ENCODE measurements at places on chromosomes 3 and 15.

- no peak for DNase-seq
Observed at GRCh38 chr3:49133226-49133951, 539 bp upstream of the LAMB2 start.

- no peak for DNase-seq
Observed at GRCh38 chr3:24773798-24774197, 279.1 kb upstream of the THRB start.

DNA sequence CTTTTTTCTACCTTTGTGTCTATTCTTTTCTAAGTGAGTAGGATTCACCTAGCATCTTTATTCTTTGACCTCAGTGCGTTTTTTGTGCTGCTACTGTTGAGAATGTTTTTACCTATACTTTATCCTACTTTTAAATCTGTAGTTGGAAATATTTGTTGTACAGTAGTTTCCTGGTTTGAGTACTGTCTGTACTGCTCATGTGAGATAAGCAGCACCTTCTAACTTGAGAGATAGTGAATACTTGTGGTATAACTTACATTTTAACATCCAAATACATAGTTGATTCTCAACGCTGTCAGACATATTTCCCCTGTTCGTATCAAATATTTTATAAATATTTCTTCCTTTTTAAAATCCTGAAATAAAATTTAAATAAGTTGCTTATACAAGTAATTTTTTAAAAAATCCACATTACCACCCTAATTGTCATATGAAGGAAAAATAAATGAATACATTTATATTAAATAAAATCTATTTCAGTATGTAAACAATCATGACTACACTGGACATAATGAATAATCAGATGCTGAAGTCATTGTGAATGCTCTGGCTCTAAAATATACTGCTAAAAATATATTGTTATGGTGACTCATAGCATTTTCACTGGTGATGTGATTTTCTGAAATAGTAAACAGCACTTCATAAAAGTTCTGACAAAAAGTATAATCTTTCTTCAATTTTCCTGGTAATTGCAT lies 17.4 kb downstream of the ATP11B start:
- DNase-seq, result no peak

GRCh38 chr3:176931991-176932390 lies 265.3 kb downstream of the TBL1XR1 start:
- DNase-seq, result no peak

DNA sequence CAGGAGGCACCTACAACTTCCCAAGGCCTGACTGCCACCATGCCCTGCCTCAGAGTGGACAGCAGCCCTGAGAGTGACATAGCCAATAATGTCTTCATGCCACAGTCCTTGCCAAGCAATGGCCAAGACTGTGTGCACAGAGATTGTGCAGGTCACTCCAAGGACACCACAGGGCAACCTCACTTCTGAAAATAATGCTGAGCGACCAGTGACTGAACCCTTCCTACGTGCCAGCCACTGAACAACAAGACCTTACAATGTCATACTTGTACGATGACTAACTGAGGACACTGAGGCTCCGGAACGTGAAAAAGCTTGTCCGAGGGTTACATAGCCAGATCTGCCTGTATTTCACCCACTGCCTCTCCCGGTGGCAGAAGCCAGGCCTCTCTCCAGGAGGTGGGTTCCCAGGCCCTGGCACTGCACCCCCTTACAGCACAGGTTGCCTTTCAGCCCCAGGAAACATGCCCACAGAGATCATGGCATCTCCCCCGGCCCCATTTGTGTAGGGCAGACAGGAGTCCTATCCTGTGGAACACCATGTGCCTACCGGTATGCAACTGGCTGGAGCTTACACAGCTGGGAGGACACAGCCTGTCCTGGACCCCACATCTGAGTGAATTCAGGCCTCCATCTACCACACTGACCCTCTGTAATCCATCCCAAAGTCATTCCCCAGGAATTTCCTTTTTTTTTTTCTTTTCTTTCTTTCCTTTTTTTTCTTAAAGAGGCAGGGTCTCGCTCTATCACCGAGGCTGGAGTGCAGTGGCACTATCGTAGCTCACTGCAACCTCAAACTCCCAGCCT lies 72.3 kb downstream of the SLC12A8 start:
- no peak for DNase-seq

- DNase-seq, result no peak
Observed at GRCh38 chr15:28726102-28726501, 13.9 kb upstream of the GOLGA8M start.

GRCh38 chr15:42590619-42591237 lies 15.3 kb downstream of the STARD9 start:
- no peak for DNase-seq

DNA sequence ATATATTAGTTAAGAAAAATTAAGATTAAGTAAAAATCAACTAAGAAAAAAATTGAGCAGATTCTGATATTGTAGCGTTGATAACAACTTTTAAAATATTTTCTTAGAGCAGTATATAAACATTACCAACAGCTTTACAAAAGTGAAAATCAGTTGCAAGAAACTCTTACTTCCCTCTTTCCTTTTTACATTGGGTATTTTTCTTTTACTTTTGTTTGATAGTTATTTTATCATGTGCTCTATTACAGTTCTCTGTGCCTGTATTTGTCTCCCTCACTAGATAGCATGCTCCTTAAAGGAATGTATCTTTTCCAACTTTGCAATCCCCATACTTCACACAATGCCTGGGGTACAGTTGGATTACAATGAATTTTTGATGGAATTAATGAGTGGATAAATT lies 87.5 kb upstream of the P3H2 start:
- no peak for DNase-seq

- DNase-seq, result no peak
Observed at GRCh38 chr3:107430996-107431245, 53.7 kb downstream of the CCDC54 start.

- no peak for DNase-seq
Observed at GRCh38 chr15:65400760-65401610, 21.8 kb downstream of the IGDCC4 start.

DNA sequence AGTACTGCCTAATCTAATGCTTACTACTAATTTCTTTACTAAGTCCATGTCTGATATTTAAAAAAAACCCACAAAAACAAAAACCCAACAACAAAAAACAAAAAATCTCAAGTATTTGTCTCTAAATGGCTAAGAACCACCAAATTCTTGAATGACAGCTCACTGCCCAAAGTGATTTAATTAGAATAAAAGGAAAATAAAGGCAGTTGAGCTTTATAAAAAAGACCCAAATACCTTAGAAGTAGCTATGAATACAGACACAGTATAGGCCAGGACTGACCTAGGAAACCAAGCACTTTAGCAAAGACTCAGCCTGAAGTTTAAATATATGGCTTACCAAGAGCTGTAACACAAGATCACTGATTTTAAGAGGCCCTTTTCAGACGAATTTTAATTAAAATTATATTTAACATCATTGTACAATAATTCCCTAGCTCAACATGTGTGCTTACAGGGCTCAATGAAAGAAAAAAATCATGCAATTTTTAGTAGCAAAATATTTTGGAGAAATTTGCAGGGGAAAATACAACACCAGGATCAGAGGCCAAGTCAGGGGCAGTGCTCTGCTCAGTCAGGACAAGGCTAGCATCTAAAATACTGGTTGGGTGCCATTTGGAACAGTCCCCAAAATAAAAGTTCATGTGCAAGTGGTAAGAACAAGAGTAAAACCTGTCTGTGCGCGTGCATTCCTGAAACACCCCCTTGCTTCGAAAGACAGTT lies 24.8 kb downstream of the UQCC5 start:
- DNase-seq, result no peak

DNA sequence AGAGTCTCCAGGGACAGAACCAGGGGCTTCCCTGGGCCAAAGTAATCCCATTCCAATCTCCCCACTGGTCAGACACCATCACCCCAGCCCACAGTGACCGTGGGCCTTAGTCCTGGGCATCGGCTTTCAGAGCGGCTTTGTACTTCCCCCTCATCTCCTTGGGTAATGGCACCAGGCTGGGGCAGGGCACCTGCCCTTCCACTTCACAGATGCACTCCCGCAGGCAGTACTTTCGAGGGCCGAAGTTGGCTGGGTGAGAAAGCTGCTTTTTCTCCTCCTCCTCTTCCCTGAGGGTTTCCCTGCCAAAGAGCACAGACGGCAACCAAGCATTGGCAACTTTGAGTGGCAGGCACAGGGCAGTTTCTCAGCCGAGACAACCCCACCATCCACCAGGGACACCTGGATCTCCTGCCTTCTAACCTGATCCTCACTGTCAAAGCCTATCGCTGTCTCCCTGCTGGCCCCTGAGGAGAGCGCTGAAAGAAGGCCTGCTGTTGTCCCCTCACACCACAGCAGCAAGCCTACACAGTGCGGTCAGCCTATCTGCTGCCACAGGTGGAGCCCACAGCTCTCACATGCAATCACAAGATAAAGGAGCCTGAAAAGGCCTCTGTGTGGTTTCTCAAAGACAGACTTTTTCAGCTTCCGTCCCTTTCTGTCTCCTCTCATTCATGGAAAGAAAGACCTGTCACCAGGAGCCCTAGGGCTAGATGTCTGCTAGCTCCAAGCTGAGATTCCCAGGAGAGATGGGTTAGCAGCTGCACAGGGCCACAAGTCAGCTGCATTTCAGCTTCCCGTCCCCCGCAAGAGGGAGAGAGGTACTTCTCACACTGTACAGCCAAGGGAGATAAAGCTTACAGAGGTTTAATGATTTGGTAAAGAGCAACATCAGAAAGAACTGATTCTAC lies 12.5 kb downstream of the MRPS25 start:
- no peak for DNase-seq

DNA sequence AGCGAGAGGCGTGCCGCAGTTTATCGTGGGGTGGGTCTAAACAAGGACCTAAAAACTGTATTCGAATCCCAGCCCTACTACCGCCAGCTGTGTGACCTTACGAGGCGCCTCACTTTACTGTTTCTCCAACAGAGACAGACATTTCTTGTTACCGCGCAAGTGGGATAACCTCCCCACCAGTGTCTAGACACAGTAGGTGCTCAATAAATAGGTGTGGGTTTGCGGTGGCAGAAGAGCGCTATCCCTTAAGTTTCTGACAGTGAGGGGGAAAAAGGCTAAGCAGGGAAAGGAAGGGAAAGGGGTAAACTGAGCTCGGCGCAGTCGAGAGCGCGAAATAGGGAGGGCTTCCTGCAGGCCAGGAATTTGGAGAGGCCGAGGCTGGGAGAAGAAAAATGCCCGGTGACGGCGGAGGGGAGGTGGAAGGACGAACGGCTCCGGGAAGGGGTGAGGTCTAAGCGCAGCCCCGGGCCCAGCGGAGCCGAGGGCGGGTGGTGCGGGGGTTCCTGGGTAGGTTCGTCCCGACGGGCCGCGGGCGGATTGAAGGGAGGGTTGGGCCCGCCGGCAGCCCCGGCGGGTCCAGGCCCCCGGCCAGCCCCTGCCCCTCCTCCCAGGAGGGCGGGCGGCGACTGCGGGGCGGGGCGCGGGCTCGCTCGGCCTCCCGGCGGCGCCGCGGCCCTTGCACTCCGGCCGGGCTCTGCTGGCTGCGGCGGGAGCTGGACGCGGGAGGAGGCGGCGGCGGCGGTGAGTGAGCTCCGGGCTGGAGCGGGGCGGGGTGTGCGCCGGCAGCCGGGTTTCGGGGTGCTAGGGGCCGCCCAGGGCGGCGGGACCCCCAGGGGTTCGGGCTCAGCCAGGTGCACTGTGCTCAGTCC lies at the start of gene CGNL1:
CGNL1 (plus strand) TSS at position 679 of the 869 bp plus-strand sequence. CDS start 61,495 bp downstream, outside the sequence.
- DNase-seq, result no peak

GRCh38 chr3:45915518-45916231 lies 27.6 kb upstream of the CXCR6 start:
- peak; percentile 84 for DNase-seq

GRCh38 chr3:107629566-107629965 lies 106.8 kb downstream of the BBX start:
- DNase-seq, result no peak

- no peak for DNase-seq
Observed at GRCh38 chr3:32821686-32822296, 4.0 kb downstream of the TRIM71 start.

DNA sequence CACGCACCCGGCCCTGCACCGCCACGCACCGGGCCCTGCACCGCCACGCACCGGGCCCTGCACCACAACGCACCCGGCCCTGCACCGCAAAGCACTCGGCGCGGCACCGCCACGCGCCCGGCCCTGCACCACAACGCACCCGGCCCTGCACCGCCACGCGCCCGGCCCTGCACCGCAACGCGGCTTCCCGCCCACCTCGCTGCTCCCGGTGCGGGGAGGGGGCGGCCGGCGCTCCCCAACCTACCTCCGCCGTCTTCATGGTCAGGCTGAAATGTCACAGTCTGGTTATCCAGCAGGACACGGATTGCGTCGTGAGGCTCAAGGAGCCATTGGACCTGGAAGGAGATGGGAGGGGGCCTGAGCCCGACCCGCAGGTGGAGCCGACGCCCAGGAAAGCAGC lies 41.8 kb downstream of the MUC20 start:
- DNase-seq, result no peak

GRCh38 chr3:101128001-101128400 lies 134.8 kb upstream of the ABI3BP start:
- no peak for DNase-seq

- DNase-seq, result no peak
Observed at GRCh38 chr15:51322621-51323296, 15.6 kb downstream of the CYP19A1 start.

- no peak for DNase-seq
Observed at GRCh38 chr15:99630607-99631131, 64.9 kb downstream of the MEF2A start.
